Globus pallidus (tissue), 1 donor: ENCODE measurements at places on chromosomes 3 and 15.

- DNase-seq, result no peak
Measured at GRCh38 chr15:53482055-53482454, 277.4 kb downstream of the WDR72 start.

DNA sequence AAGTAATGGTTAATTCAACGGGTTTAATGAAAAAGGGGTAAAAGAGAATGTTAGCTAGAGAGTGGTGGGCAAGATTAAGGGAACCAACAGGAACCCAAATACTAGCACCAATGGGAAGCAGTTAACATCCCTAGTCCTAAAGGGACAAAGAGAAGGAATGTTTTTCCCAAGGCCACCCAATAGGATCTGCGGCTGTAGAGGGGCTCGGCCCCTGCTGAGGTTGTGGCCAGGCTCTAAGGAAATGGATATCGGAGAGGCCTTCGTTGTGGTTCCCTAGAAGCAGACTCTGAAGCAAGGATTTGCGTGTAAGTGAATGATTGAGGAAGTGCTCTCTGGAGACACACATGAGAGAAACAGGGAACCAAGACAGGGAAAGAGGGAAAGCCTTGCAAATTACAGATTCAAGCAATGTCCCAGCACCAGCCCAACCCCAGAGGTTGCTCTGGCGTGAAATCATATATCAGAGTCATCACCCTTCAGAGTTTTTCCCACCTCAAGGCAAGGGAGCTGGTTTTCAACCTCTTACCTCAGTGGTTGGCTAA is 83.6 kb upstream of the TNIK start:
- no peak for DNase-seq

DNA sequence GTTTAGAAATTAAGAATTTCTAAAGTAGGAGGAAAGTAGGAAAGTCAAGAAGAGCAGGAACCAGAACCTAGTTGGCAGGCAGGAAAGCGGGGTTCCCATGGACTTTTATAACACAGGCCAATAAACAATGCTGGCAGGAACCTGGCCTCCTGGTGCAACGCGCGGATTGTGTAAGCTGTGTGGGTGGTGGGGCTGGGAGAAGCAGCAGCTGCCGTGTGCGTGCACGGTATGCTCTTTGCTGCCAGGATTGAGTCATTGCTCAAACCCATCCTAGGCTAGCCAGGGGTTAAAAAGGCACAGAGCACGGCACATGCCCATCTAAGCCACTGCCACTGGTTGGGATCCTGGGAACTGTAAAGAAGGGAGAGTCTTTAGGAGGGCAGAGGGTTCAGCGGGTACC is 209.9 kb upstream of the RGMA start:
- DNase-seq, result no peak

- DNase-seq, result peak; percentile 38
Measured at GRCh38 chr3:28915741-28916500, 364.9 kb upstream of the RBMS3 start.

DNA sequence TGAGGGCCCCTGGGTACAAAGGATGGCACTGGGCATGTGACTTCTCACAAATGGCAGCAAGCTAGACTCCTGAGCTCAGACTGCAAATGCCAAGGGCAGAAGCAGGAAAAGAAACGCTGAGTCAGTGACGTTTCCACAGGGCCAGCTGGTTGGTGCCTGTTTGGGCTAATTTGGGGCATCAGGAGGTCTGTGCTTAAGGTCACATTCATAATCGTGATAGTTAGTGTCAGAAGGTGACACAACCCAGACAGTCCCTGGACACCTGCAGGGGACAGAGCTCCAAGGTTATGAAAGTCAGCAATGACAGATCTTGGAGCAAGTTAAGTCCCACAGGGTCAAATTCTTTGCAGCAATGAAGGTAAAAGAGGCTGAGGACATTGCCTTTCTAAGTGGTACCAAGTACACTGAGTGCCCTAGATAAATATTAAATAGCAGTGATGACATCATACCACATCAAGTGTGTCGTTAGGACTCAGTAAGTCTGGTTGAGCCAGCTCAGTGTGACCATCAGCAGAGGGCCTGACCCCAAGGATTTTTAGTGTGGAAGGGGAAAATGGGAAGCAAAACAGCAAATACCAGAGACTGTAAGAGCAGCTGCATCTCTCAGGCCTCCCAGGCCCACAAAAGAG is 556.9 kb upstream of the CFAP20DC start:
- no peak for DNase-seq

- no peak for DNase-seq
Measured at GRCh38 chr3:160811237-160811548, 55.2 kb downstream of the PPM1L start.

- DNase-seq, result no peak
Measured at GRCh38 chr15:50911001-50911400, 2.5 kb downstream of the AP4E1 start.

DNA sequence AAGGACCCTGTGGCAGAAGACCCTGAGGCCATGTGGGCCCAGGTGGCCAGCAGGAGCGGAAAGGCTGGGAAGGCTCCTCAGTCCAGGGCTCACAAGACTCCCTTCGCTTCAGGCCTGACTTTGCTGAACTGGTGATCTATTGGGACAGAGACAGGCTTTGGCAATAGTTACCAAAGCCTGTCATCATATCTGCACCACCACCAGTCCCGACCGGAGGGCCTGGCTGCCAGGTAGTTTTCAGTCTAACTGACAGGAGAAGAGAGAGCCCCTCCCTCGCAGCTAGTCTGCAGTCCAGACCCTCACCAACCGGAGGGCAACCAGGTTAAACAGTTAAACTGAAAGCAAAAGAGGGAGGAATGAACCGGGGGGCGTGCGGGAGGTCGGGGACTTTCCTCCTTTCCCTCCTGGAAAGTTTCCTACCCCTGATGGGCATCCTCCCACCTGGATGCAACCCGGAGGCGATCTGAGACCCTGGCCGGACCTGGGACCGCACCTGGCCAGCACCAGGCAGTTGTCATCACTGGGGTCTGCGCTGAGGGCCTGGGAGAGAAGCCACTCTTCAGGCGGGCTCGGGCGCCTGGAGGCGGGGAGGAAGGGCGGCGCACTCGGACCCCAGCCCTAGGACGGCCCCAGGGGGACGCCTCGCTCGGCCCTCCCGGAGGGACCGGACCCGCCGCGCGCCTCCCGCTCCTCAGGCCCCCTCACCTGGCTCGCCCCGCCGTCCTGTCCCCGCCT is 435 bp downstream of the RAB27A start:
- no peak for DNase-seq

DNA sequence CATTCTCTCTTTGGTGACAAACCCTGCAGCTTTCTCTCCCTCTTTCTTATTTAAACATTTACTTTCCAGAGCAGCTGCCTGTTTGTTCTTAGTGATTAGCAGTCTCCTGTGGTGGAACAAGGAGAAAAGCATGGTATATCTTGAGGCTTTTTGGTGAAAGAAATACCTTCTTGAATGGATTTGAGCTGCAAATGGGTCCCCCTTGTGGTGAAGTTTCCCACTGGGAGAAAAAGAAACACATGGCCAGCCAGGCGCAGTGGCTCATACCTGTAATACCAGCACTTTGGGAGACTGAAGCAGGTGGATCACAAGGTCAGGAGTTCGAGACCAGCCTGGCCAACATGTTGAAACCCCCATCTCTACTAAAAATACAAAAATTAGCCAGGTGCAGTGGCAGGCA is 48.3 kb upstream of the ACP3 start:
- no peak for DNase-seq

DNA sequence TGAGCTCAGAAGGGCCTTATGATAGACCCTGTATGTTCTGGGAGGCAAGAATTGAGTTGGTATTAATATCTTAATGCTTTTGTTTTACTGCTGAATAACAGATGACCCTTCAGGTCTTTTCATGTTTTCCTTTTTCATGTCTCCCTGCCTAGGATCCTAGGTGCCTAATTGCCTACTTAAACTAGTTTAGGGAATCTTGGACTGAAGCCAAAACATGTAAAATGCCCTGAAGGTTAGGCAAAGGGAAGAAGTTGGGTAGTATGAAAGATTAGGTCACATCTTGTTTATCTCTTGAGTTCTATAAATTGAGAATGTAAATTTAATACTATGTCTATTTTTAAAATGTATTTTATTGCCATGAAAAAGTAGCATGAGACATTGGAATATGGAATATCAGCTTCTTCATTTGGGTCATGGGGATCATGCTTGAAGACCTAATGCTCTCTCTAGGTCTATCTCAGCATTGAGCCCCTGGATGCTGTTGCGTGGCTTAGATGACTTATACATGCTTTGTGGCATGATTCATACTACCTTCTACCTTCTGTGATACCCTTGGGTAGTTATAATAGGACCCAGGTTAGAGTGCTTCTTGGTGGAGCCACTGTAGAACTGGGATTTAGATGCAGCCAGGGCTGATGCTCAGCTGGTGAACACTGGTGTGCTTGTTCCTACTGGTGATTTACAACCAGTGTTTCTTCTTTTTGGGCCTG is 26.4 kb downstream of the RBM6 start:
- DNase-seq, result no peak

GRCh38 chr3:100941451-100941850 is 51.8 kb downstream of the ABI3BP start:
- no peak for DNase-seq

DNA sequence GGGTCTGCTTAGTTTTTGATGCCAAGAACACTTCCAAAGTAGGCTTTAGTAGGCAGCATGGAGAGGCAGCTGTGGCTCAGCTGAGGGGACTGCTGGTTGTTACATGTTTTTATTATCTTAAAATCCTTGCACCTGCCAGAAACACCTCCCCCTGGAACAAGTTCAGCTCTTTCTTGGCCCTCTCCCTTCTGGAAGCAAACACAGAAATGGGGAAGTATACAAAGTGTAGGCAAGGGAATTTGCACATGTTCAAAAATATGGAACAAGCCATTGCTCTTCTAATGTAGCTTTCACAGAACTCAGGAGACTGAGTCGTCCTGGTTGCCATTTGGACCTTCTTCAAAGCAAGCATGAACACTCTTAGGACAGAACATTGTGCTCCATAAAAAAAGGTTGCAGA is 169.1 kb upstream of the SEMA6D start:
- DNase-seq, result no peak

DNA sequence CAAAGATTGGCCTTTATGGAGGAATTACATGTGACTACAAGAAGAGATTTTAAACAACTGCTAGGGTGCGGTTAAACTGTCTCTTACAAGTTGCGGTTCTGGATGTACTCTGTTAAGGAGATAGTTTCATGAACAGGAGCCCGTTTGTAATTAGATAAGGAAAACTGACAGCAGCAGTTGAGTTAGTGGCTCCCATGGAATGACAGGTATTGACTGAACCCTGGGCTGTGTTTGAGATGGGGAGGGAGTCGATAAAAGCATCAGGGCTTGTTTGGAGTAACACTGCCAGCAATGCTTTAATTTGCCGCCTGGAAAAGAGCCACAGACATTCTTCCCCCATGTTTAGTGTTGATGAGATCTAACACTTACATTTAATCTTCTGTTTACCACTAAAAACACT is 139.9 kb downstream of the ROBO2 start:
- no peak for DNase-seq

- no peak for DNase-seq
Measured at GRCh38 chr3:66536791-66537190, 36.0 kb upstream of the LRIG1 start.

GRCh38 chr15:48409623-48410022 is 78.4 kb downstream of the DUT start:
- DNase-seq, result no peak

GRCh38 chr3:177824190-177824786 is 627.0 kb upstream of the TBL1XR1 start:
- no peak for DNase-seq

GRCh38 chr3:134239538-134239937 is 11.1 kb downstream of the RYK start:
- DNase-seq, result no peak

DNA sequence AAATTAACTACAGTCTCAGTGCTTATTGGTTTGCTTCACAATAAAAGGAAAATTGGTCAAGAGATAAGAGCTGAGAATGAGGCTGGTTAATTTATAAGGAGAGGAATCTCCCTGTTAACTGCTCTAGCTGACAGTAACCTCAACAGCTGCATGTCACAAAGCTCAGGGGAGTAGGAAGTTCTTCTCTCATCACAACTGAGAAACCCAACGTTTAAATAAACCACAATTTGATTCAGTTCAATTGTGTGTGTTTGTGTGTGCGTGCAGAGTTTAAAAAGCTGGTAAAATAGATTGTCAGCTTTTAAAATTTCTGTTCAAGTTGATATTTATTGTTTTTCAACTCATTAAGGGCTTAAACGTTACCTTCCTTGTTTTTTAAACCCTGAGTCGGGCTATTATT is 3.5 kb upstream of the TGFBR2 start:
- no peak for DNase-seq

- DNase-seq, result no peak
Measured at GRCh38 chr3:42905740-42906069, 237 bp upstream of the ZNF662 start.

- DNase-seq, result no peak
Measured at GRCh38 chr3:161500068-161500796, 3.6 kb downstream of the OTOL1 start.

GRCh38 chr15:74062671-74063070 is 19.7 kb downstream of the GOLGA6A start:
- DNase-seq, result no peak

- DNase-seq, result no peak
Measured at GRCh38 chr3:89628856-89629670, 521.6 kb downstream of the EPHA3 start.

DNA sequence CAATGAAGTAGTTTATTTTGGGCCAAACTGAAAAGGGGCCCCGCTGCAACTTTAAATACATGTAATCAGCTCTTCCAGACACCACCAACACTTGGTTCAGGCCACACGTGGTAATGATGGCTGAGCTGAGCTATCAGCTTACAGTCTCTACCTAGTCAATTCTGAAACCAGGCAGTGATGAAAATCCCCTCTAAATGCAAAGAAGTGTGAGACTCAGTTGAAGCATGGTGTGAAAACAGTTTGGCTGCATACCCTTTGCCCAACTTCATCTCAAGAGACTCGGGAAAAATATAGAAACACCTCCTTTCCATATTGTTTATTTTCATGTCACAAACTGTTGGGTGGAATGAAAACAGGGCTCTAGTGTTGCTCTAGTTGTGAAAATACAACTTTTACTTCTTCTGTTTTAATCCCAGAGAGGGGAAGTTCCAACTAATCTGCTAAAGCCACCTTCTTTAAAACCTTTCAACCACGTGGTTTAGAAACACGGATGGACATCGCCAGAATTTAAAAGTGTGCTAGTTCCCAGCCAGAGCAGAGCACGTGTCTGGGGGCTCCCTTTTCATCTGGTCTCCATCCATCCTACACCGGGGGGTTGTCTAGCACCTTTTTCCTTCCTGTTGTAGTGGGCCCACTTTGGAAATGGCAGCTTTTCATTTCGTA is 229.1 kb downstream of the EPHB1 start:
- no peak for DNase-seq

DNA sequence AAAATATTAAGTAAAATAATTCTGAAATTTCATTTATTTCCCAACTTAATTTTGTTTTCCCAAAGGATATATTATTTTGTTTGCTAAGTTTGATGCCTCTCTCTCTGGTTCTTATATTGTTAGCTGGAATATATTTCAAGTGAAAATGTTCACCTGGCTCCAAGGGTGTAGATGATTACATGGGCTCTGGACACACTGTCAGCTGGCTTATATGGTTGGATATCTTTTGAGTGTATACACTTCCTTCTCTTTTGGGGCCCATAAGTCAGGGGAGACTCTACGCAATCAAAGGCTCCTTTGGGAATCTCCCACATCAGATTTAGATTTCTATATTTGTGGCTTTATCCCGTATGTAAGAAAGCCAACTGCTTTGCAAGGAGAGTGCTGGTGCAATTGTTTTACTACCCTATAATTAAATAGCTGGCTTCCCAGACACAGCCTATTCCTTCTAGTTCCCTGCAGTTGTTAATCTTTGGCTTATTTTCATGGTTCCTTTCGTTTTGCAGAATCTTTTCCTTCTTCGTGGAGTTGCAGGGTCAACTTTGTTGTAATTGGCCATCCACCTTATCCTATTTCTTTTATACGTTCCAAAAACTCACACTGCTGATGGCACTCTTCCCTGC is 225.7 kb downstream of the DPH6 start:
- DNase-seq, result no peak

GRCh38 chr15:31461375-31461774 is 134.7 kb downstream of the KLF13 start:
- DNase-seq, result no peak
